ENCODE measurements at places on chromosomes 4 and X.

GRCh38 chrX:142978130-142978684 lies 47.5 kb upstream of the SPANXN4 start:
- no peak for DNase-seq

DNA sequence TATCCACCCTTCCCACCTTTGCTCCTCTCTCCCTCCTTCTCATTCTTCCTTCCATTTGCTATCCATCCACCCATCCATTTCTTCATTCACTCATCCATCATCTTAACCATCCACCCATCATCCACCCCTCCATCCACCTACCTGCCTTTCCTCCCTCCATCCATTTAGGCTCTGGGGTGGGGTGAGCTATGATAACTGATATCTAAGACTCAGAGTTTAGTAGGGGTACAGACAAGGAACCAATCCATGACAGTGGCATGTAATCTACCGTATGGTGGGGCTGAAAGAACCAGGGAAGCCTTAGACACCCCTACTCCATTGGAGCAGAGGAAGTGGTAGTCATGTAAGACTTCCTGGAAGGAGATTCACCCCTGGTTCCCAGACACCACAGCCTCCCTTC lies 23.2 kb downstream of the PSAPL1 start:
- DNase-seq = no peak

DNA sequence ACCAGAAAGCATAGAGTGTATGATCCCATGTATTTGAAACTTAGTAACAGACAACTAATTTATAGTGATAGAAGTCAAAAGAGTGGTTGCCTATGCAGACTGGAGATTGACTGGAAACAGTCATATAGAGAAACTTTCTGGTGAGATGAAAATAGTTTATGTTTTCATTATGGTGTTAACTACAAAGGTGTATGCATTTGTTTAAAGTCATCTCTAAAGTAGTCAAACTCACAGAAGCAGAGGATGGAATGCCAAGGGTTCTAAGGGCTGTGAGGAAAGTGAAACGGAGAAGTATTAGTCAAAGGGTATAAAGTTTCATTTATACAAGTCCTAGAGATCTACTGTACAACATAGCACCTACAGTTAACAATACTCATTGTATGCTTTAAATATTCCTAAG lies 45.8 kb downstream of the ENOX2 start:
- no peak for DNase-seq

- no peak for DNase-seq
Measured at GRCh38 chr4:76279462-76279861, 27.1 kb upstream of the STBD1 start.

- DNase-seq = no peak
Measured at GRCh38 chr4:7457201-7458065, 22.7 kb upstream of the PSAPL1 start.

DNA sequence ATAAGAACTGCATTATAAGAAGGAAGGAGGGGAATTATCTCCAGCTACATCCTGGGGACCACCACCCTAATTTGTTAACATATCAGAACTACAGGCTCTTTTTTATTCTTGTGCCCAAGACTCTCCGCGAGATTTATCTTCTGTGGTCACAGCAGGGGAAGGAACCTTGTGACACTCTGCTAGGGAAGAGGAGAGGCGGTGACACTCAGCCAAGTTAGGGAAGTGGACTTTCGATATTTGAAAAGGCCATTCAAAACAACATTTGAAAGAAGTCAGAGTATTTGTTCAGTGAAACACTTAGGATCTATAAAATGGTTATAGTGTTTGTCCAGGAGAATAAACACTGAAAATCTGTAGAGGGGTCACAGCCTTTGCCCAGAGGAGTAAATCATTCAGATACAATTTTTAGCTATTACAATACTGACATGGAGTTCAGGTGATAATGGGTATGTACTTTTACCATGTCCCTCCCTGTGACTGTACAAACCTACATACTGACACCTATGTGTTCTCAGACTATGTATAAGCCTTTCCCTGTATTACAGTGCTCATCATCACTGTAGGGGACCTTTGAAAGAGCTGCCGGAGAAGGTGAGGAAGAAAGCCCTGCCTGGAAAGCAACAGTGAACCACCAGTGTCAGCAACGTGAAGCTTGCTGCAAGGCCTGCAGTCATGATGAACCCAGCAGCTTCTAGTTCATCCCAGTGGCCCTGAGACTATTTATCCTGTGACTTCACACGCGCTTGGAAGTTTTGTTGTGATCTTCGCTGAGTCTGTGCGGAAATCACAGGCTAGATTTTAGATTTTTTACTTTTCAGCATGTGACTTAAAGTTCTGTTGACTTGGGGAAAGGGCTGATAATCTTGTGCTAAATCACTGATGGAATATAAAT lies 8.5 kb upstream of the PTTG2 start:
- DNase-seq = no peak

Data from GM23248 (cell line).